Globus pallidus (tissue), 1 donor: ENCODE measurements at places on chromosomes 13 and 19.

GRCh38 chr19:2337329-2337707 lies 8.8 kb downstream of the SPPL2B start:
- DNase-seq = peak; percentile 77

DNA sequence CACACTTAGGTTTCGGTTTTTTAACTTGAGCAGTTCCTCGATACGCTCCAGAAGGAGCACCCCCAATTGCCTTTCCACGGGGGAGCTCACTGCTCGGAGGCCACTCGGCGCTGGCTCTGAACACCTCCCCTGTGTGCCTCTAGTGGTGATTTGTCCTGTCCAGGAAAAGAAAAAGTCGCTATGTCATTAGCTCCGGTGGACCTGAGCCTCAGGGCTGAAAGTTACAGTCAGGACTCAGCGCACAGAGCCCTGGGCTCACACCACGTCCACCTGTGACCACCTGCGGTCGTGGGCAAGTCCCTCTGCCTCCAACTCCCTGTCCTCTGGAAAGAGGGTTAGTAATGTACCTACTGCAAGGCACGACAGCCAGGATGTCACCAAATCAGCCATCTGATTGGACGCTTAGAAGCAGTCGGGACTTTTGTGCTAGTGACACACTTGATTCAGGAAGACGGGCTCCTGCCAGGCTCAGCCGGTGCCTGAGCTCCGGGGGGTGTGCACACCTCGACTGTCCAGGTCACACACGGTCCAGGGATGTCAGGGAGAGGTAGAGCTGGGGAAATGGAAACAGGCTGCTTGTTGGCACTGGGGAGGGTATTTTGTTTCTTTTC lies 3.9 kb upstream of the TMPRSS9 start:
- DNase-seq = no peak

DNA sequence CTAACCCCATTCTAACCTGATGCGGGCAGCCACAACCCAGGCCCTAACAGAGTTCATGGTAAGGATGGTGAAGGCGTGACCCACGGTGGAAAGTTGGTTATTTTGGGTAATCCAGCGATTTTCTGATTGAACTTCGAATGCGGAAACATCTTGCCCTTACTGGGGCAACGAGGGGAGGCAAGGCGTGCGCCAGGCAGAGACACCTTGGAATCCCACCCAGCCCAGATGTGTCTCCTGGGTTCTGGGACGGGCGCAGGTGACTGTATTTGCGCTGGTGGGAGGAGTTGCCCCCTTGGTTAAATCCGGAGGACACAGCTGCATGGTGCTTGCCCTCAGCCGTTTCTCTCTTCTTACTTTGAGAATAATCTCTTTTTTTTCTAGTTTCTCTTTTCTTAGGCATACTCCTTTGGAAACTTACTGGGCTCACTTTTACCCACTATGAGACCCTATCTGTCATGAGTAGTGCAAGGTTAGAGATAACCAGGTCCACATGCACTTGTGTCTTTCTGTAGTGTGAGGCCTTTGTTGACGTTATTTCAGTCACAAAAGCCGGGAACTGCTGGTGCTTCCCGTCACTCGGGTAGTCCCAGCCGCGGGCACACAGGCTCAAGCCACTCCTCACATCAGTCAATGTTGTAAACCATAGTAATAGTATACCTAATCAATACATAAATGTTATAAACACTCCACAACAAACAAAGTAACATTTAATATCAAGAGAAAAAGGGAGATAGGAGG lies 81.5 kb downstream of the ATP11A start:
- DNase-seq = no peak

DNA sequence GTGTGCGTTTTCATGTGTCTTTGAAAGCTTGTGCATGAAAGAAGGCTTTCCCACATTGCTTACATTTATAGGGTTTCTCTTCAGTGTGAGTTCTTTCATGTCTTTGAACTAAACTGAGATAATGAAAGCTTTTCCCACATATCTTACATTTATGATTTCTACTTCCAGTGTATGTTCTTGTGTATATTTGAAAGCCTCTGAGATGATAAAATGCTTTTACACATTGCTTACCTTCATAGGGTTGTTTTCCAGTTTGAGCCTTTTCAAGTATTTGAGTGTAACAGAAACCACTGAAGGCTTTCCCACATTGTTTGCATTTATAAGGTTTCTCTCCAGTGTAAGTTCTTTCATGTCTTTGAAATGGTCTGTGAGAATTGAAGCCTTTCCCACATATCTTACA lies 9.8 kb upstream of the ZNF441 start:
- no peak for DNase-seq

DNA sequence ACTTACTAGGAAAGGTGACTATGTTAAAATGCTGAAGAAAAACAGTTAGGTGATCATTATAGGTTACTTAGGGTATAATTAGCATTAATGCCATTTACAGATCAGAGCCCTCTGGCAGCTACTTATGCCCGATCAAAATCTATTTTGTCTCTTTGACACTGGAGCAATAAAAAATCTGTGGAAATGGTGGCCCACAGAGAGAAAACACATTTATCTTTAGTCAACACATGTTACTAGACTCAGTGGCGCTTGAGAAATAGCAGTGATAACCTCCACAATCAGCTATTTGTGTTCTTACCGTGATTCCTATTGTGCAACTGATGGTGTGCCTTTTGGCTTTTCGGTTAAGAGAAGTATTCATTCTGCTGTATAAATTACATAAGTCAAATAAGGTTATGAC lies 1519.6 kb downstream of the PCDH9 start:
- no peak for DNase-seq

DNA sequence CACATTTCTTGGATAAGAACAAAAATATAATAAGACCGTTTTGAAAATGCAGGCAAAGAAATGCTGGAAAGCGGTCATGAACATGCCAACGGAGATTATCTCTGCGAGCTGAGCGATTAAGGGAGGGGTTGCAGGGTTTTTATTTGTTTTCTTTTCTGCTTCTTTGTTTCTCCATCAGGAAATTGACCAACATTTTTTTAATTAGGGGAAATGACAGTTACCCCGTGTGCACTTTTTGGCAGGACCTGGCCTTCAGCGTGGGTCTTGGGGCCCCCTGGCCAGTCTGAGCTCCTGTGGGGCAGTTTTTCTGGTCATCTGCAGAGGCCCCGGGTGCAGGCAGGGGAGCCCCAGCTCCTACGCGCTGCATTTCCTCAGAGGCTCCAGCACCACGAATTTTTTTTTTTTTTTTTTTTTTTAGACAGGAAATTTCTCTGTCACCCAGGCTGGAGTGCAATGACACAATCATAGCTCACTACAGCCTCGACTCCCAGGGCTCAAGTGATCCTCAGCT lies 31.3 kb upstream of the HOMER3 start:
- no peak for DNase-seq

DNA sequence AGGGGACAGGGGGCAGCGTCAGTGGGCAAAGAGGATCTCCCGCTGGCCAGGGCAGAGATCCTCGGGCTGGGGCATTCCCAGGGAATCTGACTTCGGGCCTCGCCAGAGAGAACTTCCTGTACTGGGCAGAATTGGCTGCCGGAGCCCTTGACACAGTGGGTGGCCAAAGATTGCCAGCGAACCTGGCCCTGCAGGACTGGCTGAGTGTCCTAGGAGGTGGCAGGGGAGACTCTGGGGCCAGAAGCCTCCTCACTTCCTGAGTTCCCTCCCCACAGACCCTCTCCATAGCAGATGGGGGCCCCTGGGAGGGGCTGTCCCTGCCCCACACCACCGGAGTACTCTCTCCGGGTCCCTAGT lies 19.3 kb downstream of the DPP9 start:
- no peak for DNase-seq

GRCh38 chr19:49833599-49833998 lies 15.5 kb downstream of the MED25 start:
- DNase-seq = no peak

GRCh38 chr19:30105727-30106126 lies 163.7 kb downstream of the URI1 start:
- no peak for DNase-seq
